ENCODE measurements at places on chromosomes 3 and 15.

DNA sequence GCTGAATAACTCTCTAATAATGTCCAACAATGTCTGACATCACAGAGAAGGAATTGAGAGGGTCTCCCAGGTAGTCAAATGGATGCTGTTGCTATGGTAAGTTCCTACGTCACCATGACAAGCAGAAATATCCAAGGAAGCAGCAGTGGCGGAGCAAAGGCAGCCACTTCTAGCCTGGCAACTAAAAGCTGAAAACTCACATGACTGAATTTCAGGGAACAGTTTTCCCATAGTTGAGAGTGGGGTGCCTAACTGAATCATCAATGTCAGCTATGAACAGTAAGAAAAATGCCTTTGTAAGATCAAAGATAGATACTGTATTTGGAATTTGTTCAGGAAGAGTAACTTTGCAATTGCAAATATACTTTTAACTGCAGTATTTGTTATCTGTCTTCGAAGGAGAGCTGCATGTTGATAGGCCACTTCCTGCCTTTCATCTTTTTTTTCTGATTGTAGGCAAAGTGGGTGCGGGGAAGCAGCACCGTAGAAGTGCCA lies 161.7 kb downstream of the BBX start:
- no peak for DNase-seq

- DNase-seq = no peak
Observed at GRCh38 chr3:62453448-62453847, 80.1 kb upstream of the FEZF2 start.

DNA sequence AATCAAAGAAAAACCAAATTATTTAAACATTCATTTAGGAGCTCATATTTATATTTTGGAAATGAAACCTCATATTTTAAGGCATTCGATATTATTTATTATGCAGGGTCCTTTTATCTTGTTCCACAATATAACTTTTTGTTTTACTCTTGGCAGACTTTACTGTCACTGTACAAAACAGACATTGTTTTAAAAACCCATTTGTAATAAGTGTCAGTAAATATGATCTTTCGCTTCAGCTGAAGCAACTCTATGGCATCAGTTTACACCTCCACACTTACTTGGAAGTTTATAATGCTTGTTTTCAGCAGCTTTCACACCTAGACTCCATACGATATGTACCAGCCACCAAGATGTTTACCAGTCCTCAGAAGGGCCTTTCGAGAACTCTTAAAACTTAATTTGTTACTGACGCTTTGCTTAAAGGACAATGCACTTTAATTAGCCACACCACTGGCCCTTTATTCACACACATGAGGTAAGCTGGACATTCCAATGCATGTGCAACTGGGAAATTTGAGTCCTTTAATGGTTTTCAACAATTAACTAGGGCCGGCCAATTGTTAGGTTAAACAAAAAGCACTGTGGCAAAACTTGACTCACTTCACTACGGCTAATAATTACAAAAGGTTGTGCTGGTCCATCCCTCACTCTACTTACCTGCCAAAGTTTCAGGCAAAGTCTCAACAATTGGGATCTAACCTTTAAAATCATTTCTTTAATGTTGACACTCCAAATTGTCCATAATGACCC lies 16.7 kb downstream of the WWTR1 start:
- peak; percentile 38 for DNase-seq

DNA sequence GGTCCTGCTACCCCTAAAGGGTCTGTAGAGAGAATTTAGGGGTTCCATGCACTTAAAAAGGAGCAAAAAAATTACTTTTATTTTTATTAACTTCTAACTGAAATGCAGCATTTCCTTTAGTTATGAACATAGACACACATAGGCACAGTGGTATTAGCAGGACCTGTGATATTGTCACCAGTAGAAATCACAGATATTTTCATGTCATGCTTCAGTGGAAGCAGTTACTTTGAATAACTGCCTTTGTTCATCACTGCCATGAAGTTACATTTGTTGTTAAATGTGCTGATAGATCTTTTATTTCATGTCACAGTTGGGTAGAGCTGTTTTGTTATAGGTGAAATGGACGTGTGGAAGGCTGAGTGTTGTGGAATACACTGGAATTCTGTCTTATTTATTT lies 37.4 kb downstream of the TRAK1 start:
- no peak for DNase-seq

GRCh38 chr3:20012164-20012563 lies at the start of gene PP2D1:
Gene PP2D1 (minus strand): TSS chr3:20012264. CDS start chr3:20012072, 192 bp downstream.
- no peak for DNase-seq

DNA sequence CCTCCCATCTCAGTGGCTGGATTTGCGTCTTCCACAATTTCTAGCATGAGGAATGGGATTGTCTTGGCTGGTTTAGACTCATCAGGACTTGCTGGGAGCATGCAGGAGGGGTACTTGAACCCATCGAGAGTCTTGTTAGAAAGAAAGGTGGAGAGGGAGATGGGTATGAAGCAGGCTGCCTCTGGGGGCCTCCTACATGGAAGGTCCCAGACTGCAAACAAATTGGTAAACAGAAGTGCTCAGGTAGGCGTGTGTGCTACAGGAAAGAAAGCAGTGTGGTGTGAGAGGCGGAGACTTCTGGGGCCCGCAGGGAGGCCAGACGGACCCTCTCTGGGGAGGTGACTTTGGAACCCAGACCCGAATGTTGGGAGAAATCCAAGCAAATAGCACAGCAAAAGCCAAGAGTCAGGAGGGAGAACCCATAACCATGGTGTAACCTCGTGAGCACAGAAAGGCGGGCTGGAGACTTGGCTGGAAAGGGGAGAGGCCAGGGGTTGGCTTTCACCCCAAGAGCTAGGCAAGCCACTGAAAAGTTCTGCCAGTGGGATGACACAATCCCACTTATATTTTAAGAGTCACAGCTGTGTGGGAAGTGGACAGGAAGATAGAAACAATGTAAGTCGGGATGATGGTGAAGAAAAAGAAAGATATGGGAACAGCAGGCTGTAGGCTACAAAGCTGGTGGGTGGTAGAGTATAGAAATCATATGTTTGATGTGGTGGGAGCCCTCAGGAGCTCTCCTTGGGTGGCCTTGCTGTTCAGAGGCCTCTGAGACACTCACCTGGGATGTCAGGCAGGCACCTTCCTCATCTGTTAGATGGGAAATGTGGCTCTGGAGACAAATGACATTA lies 130.1 kb upstream of the PRR20G start:
- no peak for DNase-seq

GRCh38 chr15:71364117-71364584 lies 248.9 kb downstream of the THSD4 start:
- DNase-seq = no peak

DNA sequence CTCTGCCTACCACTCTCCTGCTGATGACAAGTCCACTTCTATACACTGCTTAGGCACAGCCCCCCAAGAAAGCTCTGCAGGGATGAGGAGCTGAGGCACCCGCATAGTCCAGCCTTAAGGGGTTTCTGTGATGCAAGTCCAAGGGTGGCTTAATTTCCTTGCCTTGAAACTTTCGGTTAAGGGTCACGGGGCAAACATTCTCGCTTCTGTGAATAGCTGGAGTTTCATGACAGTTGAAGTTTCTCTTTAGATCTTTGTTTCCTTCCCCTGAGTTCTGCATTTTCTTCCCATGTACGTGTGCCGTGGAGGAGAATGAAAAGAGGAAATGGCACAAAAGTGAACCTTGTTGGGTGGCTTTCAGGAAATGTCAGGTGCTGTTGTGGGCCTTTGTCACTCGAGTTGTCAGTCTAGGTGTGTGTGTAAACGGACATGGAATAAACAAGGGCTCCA lies 7.0 kb downstream of the GPR160 start:
- no peak for DNase-seq

DNA sequence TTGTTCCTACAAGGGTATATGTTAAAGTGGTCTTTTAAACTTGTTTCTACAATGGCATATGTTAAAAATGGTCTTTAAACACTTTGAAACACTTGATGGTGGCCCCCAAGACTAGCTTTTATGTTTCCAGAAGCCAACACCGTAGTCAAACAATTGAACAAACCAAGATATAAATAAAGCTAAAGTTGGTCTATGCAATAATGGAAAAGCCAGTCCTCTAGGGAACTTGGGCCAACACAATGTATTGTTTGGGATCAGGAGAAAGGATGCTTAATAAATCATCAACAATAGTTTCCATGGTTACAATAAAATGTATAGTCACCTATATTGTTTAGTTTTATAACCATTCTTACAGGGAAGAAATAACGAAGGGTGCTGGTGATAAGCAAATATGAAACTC lies 137.2 kb downstream of the RORA start:
- DNase-seq = no peak

DNA sequence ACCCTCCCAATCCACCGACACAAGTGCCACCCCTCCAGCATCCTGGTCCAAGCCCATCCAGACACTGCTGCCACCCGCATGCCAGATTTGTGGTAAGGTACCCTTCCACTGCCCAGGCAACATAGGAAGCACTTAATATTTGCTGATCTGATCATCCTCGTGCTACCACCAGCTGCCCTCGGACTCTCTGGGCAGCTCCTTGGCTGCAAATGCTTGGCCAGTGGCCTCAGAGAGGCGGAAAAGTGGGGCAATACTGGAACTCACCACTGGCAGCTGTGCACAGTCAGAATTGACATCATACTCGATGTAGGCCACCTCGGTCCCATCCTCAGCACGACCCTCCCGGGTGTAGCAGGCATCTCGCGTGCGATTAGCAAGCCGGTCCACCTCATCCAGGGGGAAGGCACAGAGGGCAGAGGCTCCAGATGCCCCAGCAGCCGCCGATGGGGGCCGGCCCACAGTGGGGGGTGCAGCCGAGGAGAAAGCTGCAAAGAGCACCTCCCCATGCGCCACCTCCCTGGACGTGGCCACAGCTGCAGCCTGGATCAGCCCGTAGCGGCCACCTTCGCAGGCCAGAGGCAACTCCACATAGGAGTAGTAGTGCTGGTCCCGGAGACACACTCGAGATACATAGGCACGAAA lies 6.5 kb downstream of the PLXNB1 start:
- no peak for DNase-seq

- DNase-seq = no peak
Observed at GRCh38 chr3:172213904-172214303, 174.5 kb downstream of the FNDC3B start.

DNA sequence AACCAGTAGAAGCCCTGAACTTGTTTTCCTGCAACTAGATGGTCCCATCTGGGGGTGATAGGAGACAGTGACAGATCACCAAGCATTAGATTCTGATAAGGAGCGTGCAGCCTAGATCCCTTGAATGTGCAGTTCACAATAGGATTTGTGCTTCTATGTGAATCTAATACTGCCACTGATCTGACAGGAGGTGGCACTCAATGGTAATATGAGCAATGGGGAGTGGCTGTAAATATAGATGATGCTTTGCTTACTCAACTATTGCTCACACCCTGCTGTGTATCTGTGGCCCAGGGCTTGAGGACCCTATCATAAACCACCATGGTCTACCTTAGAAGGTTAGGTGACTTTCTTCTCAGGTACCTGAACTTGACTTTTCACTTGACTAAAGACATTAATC lies 417.1 kb upstream of the ARHGEF26 start:
- no peak for DNase-seq

DNA sequence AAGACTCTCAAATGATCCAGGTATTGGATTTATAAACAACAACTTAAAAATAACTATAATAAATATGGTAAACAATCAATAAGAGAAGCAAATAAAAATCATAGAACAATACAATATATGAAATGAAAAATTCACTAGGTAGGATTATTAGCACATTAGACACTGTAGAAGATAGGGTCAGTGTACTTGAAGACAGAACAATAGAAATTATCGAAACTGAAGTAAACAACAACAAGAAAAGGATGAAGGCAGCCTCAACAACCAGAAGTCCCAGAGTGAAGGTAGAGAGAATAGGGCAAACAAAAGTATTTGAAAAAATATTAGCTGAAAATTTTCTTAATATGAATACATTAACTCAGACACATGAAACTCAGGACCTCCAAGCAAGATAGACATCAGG lies 11.9 kb downstream of the IQCB1 start:
- no peak for DNase-seq

DNA sequence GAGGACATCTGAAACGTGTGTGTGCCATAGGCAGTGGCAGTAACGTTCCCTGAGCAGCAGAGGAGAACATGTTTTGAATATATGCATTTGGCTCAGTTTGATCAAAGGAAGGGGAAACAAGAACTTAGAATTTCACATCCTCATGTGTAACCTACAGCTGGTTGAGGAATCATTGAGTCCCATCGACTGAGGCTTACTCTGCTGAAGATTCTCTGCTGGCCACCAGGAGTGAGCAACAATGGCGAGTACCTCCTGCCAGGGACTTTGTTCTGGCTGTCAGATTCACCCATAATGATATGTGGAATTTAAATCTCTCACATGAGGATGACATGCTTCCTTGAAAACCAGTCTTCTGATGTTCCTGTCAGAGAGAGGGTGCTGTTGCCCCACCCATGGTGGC lies 21.3 kb downstream of the GORASP1 start:
- no peak for DNase-seq

DNA sequence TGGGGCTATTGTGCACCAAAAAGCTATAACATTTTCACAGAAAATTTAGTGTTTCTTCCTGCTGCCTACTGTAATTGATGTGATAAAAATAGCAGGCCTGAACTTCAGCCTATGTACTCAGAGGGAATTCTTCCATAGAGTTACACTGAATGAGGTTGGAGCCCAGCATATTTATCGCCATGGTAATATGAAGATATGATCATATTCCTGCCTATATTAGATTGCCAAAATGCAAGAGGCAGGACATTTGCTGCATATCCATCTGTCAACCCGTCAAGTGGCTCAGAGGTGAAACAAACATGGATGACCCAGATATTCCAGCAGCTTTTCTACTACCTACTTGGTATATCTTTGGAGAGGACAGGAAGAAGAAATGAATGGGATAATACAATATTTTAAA lies 1150.6 kb downstream of the TBL1XR1 start:
- DNase-seq = no peak

DNA sequence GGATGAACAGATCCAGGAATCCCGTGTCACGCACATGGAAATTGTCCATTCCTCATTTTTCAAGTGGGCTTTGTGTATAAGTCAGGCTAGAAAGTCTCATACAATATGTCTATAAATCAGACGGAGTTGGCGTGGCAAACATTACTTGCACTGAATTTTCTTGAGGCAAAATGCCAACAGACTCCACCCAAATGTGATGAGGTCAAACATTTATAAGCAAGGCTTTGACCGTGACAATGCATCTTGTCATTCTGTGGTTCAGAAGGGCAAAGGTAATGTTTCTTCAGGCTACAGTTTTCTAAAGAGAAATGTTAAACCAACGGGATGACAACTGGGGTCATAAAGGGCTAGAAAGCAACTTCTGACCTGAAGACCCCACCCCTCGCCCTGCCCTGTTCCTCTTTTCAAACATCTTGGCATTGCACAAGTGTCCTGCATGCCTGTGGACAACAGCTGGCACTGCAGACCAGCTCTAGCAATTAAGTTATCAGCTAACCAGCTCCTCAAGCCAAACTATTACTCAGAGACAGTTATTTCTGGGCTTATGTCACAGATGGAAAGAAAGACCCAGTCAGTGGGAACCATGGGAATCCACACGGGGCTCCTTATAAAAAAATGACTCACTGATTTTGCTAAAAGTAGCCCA lies 36.5 kb upstream of the SPTBN5 start:
- DNase-seq = peak; percentile 97

GRCh38 chr3:57012847-57013246 lies 47.6 kb upstream of the SPATA12 start:
- no peak for DNase-seq

- no peak for DNase-seq
Observed at GRCh38 chr3:49570028-49570654, 15.9 kb downstream of the BSN start.
